Kidney glomerular epithelial cell (primary cell): ENCODE measurements at places on chromosomes 12 and 14.

DNA sequence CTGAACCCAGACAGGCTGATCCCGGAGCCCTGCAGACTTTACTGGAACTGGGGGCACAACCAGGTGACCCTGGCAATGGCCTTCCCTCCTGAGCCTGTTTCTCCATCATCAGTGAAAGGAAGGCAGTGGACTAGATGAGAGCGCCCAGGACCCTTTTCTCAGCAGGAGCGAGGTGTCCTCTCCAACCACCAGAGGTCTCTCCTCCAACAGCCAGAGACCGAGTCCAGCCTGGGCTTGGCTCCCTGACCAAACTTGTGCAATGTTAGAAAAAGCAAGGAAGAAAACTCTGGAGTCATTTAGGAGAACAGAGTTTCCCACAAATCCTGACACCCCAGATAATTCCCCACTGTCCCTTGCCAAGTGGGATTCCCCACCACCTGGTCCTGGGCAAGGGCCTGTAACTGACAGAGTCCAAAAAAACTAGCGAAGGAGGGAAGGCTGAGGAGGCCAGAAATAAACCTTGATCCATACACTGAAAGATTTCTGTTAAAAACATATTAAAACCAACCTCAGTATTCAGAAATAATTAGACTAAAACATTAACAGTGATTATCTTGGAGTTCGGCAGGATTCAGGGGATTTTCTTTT lies 9.0 kb downstream of the RPS6KL1 start:
- DNase-seq = peak; percentile 38

DNA sequence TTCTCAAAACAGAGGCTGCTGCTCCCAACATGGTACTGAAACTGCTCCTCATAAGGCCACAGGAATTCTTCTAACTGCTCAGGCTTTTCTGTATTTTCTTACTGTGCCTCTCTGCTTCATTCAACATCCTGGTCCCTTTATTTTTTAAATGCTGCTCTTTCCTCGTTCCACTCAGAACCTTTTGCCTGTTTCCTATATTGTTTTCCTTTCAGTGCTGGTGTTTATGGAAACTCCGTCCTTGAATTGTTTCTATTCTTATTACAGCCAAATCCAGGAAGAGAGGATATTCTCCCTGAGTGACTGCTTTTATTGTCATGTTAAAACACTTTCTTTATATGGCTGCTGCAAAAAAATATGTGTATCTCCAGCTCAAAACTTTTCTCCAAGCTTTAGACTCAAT lies 173.0 kb upstream of the E2F7 start:
- DNase-seq = no peak

GRCh38 chr12:87779016-87779415 lies 250.2 kb downstream of the C12orf50 start:
- DNase-seq = peak; percentile 98

GRCh38 chr12:52036587-52037171 lies 14.6 kb upstream of the NR4A1 start:
- DNase-seq = no peak

GRCh38 chr14:93732524-93732923 lies 55.8 kb downstream of the PRIMA1 start:
- DNase-seq = no peak

GRCh38 chr14:51877810-51878209 lies 17.4 kb downstream of the GNG2 start:
- DNase-seq = no peak

DNA sequence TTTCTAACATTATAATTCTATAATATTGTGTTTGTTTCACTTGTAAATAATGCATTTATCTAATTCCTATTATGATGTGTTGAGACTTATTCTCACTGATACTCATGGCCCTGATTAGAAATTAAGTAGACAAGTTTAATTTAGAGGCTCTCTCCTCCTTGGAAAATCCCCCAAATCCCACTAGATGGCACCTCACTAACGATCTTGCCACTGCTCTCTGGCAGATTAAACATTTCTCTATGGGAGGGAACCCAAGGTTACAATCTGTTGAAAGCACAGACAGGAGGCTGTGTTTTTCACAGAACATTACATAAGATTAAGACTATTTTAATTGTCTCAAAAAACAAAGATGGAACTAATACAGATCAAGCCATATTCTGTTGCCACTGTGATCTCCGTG lies 318.7 kb downstream of the LRFN5 start:
- no peak for DNase-seq

DNA sequence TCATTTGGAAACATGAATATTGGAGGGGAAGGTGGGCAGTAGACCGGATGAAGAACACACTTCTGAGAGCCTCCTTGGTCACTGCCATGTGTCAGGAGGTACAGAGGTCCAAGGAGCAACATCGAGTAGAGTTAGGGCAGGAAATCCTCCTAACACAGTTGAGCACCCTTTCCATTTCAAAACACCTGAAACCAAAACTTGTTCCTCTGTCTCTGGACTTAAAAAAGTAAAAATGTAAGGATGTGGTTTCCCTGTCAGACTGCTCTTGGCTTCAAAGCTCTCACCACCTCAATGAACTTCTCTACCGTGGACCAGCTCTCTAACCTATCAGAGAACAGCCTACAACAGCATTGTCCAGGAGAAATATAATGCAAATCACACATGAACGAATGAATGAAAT lies 573.9 kb downstream of the NOVA1 start:
- no peak for DNase-seq

DNA sequence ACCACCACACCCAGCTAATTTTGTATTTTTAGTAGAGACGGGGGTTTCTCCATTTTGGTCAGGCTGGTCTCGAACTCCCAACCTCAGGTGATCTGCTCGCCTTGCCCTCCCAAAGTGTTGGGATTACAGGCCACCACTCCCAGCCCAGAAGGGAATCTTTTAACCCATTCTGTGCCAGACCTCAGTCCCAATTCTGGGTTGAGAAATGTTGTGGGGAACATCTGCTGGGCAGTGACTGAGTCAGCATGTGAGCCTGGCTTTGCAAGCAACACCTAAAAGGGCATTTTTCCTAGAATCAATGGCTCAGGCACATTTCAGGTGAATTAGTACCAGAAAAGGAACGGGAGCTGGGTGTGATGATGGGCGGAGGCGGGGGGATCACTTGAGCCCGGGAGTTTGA lies 7.6 kb upstream of the SPATS2 start:
- DNase-seq = no peak

DNA sequence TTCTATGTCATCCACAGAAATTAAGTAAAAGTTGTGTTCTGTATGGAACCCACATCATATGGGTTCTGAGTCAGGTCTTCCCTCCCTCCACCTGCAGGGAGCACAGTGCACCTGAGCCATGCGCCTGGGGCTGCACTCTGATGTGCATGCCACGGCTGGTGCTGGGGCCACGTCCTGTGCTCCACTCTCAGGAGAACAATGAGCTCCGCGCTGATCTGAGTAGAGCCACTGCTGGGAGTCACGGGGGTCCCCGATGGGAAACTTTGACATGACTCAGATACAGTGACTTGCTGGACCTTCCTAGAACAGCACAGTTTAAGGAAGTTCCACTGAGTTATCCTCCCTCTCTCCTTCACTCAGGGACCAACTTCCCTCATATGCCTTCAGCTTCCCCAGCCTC lies 683.4 kb downstream of the TMEM121 start:
- no peak for DNase-seq

GRCh38 chr12:82650627-82651337 lies 35.9 kb upstream of the TMTC2 start:
- peak; percentile 11 for DNase-seq

- DNase-seq = no peak
Measured at GRCh38 chr14:50353126-50353525, 41.0 kb downstream of the DMAC2L start.

DNA sequence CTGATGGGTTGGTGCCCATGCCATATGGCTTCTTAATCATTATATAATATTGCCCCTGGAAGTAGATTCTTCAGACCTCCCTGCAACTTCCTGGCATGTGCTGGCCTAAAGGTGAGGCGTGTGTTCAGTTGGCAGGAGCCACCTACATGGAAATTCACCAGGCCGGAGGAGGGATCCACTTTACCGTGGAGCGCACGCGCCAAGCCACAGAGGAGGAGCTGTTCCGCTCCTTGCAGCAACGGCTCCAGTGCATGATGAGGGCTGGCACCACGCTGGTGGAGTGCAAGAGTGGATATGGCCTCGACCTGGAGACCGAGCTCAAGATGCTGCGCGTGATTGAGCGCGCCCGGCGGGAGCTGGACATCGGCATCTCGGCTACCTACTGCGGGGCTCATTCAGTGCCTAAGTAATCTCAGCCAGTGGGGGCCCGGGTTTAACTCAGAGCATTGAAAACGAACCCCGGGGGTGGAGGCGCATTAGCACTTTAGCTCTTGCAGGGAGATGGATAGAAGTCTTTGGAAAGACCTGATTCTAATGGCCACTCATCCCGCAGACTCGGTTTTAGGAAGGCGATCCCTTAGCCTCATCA lies 13.5 kb downstream of the AMDHD1 start:
- no peak for DNase-seq

DNA sequence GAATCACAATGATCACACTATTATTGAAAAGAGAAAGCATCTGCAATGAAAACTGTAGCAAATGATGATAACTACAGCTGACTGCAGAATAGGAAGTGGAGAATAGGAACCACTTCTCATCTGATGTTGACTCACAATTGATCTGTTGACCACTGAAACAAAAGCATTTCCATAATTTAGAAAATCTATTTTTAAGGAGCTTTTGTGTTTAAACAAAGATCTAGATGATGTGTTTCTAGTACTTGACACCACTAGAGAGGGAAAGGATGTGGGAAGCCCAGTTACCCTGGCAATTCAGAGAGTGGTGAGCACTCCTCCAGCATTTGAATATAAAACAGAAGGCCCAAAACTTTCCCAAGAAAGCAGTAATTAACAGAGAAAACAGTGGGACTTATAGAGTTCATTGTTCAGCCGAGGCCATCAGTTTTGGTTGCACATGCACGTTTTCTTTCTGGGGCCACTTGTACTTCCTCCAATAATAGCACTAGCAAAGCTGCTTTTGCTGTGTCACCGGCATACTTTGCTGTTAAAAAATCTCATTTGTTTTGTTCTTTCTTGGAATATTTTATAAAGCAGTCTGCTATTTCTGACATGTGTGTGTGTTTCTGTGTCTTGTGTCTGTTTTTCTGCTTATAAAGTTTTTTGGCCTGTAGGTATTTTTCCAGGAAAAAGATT lies 76.1 kb upstream of the HECTD1 start:
- no peak for DNase-seq

GRCh38 chr12:109538191-109538863 lies 35.0 kb downstream of the MMAB start:
- DNase-seq = no peak

DNA sequence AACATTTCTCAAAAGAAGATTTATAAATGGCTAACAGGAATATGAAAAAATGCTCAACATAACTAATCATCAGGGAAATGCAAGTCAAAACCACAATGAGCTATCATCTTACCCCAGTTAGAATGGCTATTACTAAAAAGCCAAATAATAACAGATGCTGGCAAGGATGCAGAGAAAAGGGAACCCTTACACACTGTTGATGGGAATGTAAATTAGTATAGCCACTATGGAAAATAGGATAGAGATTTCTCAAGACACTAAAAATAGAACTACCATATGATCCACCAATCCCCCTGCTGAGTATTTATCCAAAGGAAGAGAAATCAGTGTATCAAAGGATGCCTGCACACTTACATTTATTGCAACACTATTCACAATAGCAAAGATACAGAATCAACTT lies 58.3 kb downstream of the GUCY2C start:
- no peak for DNase-seq
